Hepatocyte (in vitro differentiated cells): ENCODE measurements at places on chromosomes 7 and 10.

- no peak for DNase-seq
Observed at GRCh38 chr10:61172182-61172926, 228.4 kb upstream of the RHOBTB1 start.

GRCh38 chr10:108241166-108241565, 1076.7 kb upstream of the SORCS1 start:
- no peak for DNase-seq

DNA sequence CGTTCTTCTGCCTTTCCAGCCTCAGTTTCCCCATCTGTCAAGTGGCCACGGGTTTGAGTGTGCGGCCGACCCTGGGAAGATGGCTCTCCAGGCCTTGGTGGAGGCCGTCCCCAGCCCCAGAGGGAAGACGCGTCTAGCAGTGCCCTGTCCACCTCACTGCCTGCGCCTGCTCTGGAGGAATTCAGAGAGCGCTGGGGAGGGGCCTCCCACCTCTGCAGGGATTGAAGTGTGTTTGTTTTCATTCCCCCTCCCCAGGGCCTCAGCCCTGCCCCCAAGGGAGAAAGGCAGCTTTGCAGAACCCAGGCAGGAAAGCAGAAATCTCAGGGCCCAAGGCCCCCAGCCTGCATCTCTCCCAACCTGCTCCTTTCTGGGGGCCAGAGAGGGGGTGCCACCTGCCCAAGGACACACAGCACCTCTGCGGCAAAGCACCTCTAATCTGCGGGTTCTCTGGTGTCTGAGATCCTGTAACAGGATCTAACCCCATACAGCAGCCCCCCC, 91.0 kb downstream of the MICALL2 start:
- DNase-seq, result no peak

GRCh38 chr10:13862546-13863233, 275.9 kb downstream of the PRPF18 start:
- no peak for DNase-seq

DNA sequence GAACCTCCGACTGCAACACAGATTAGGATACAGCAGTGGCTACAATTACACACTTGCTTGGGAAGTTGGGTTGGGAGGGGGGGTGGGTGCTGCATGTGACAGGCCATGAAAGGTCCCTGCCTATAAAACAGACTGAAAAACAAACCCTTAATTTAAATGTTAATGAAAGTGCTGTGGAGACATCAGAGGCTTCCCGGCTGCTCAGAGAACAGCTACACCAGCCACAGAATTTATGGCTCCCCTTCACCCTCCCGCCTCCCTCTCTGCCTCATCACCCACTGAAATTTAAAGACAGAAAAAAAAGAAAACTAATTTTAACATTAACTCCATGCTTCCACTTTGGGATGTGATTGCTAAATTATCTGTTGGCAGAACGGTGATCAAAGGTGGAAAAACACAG, 34.7 kb downstream of the FBXW4 start:
- DNase-seq, result no peak

- DNase-seq, result no peak
Observed at GRCh38 chr7:106866298-106867281, 1.5 kb downstream of the PIK3CG start.

DNA sequence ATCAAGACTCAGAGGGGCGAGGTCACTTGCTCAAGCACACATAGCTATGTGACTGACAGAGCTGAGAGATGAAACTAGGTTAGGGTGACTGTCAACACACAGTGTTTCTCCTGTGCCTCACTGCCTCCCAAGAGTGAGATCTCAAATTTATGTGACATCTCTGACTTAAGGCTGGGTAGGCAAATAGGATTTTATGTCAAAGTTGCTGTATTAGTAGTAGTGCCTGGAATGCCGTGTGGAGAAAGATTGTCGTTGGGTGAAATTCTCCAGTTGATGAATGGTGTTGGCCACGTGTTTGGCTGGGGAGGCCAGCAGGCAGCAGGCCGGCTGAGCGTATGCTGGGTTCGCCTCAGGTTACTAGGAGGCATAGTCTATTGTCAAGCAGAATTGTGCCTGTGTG, 148.3 kb upstream of the BMPER start:
- DNase-seq, result no peak

DNA sequence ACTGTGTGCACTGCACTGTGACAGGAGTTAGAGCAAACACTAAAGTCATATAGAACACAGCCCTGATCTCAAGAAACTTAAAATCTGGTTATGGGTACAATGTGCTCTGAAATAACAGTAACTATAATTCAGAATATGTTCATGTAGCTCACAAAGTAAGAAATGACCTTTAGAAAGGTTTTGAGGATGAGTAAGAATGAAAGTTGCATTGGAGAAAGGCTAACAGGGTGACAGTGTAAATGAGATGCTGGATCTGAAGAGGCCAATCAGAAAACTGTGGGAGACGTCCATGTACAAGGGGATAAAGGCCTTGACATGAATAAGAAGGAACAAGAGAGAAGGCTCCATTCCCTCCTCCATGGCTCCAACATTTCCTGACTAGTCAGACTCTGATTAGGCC, 124.7 kb downstream of the GRM3 start:
- DNase-seq, result no peak
